Thoracic aorta (tissue), 2 donors: ENCODE measurements at places on chromosomes 2 and 18.

- DNase-seq, result no peak
- no peaks in the 10 kb centered on the region for H3K27me3 ChIP-seq
- H3K36me3 ChIP-seq, result no peaks in the 10 kb centered on the region
- no peaks in the 10 kb centered on the region for H3K4me1 ChIP-seq
Observed at GRCh38 chr2:123953846-123954245, 71.2 kb upstream of the CNTNAP5 start.

- no peak for DNase-seq
- no peak overlapping the region for H3K27ac ChIP-seq
- H3K4me1 ChIP-seq, result peaks cover 15% of the 10 kb centered on the region
- H3K4me3 ChIP-seq, result no peak overlapping the region
Observed at GRCh38 chr2:138306626-138307025, 194.9 kb upstream of the SPOPL start.

GRCh38 chr2:217691920-217692666 lies 310.7 kb downstream of the TNS1 start:
- H3K4me1 ChIP-seq, result peaks cover 25% of the 10 kb centered on the region
- H3K27ac ChIP-seq, result peak overlapping the region; percentile 73
- no peaks in the 10 kb centered on the region for H3K27me3 ChIP-seq
- peak; percentile 82 for DNase-seq
- no peak overlapping the region for H3K4me3 ChIP-seq
- H3K36me3 ChIP-seq, result peaks cover 10% of the 10 kb centered on the region

DNA sequence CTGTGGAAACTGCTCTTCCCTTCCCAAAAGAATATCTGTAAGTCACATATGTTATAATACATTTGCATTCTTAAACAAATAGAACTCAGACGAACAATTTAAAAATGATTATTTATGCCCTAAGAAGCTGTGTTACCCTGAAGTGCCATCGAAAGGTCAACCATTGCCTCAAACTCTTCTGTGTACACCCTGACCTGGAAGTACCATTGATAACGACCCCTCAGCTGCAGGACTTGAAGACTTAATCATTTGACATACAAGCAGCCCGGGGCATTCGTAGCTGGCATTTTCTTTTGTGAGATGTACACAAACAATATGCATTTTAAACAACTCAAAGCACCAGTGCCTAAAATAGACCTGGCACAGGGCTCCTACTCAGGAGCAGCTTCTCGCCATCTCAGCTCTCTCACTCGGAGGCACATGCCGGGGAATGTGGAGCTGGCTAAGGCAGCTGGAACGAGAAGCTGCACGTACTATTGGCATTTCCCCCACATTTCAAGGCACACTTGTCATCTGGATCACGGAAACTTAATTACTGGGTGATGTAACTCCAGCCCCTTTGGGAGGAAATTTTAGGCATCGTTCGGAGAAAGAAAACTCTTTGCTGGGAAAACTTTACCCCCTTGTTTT lies 170.0 kb upstream of the GALNT5 start:
- H3K4me3 ChIP-seq, result peak overlapping the region; percentile 17
- no peak for DNase-seq
- H3K36me3 ChIP-seq, result no peaks in the 10 kb centered on the region
- no peaks in the 10 kb centered on the region for H3K4me1 ChIP-seq
- H3K27ac ChIP-seq, result no peak overlapping the region

- no peaks in the 10 kb centered on the region for H3K27me3 ChIP-seq
- no peak overlapping the region for H3K4me3 ChIP-seq
- DNase-seq, result no peak
- no peaks in the 10 kb centered on the region for H3K4me1 ChIP-seq
- H3K36me3 ChIP-seq, result no peaks in the 10 kb centered on the region
- H3K27ac ChIP-seq, result no peak overlapping the region
Observed at GRCh38 chr2:7169593-7169992, 252.4 kb downstream of the RNF144A start.

DNA sequence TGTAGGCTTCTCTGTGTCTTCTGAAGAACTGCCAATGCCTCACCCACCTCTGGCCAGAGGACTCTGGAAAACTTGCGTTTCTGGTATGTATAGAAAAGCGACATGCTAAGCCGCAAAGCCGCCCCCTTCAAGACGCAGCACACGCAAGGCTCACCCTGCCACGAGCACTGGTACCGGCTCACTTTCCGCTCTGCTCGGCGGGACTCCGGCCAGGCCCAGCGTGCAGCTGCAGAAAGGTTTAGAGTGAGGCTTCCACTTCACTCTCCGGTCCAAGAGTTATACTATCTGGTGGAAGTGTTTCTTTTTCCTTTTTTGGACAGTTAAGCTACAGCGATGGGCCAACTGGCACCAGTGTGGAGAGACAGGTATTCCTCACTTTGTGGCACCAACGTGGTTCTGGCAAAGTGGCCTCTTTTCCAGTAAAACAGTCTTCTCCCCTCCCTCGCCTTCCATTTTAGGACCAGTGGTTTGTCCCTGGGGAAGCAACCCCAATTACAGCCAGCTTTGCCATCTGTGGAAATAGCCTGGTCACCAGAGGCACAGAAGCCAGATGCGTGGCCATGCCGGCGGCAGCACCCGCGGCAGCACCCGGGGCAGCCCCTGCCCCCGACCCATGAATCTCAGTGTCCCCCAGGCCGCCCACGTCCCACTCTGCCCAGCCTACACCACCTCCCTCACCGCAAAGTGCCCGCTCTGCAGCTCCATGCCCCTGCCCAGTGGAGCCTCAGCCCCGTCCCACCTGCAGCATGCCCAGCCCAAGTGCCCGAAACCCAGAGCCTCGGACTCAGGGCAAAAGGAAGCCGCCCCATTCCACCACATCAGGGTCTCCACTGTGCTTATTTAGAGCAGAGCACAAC lies 91.6 kb upstream of the CTDP1 start:
- peak; percentile 37 for DNase-seq
- H3K4me1 ChIP-seq, result peaks cover 19% of the 10 kb centered on the region
- no peaks in the 10 kb centered on the region for H3K27me3 ChIP-seq
- H3K4me3 ChIP-seq, result peak overlapping the region; percentile 45
- H3K36me3 ChIP-seq, result no peaks in the 10 kb centered on the region
- H3K27ac ChIP-seq, result peak overlapping the region; percentile 96

GRCh38 chr2:46656640-46657039 lies 177.3 kb downstream of the TMEM247 start:
- no peak overlapping the region for H3K4me3 ChIP-seq
- H3K36me3 ChIP-seq, result no peaks in the 10 kb centered on the region
- no peak for DNase-seq
- no peaks in the 10 kb centered on the region for H3K27me3 ChIP-seq
- H3K27ac ChIP-seq, result no peak overlapping the region

GRCh38 chr2:229044581-229044980 lies 226.5 kb downstream of the PID1 start:
- no peak overlapping the region for H3K27ac ChIP-seq
- no peak for DNase-seq
- H3K4me3 ChIP-seq, result no peak overlapping the region
